ENCODE measurements at places on chromosomes 11 and 22.
A peak's percentile ranks its signal among the peaks of the same experiment; 100 is the strongest.

- no peak overlapping the region for H3K27ac ChIP-seq
- no peaks in the 10 kb centered on the region for H3K27me3 ChIP-seq
- no peaks in the 10 kb centered on the region for H3K36me3 ChIP-seq
Observed at GRCh38 chr11:17432002-17432401, 43.5 kb upstream of the KCNJ11 start.

DNA sequence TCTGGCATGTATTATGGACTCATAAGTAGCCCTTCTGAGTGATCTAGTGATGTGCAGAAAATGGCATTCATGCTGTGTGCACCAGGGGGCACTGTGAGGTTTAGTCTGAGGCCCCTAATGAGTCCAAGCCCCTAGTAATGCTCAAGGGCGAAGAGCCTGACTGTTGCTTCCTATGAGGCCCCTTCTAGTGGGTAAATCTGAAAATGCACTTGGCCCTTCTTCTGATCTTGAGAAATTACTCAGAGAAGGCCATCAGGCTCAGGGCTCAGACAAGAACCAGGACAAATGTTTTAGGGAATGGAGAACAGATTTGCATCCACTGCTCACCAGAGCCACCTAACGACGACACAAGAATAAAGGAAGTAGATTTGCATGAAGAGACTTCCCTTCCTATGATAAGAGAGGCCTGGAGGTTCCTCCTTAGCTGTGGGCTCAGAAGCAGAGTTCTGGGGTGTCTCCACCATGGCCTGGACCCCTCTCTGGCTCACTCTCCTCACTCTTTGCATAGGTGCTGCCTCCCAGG lies 75.8 kb downstream of the GGTLC2 start:
- no peak overlapping the region for H3K27ac ChIP-seq
- peaks cover 28% of the 10 kb centered on the region for H3K4me1 ChIP-seq
- DNase-seq: peak; percentile 89
- H3K4me3 ChIP-seq: no peak overlapping the region

- no peaks in the 10 kb centered on the region for H3K4me1 ChIP-seq
- DNase-seq: no peak
- H3K27me3 ChIP-seq: no peaks in the 10 kb centered on the region
- H3K36me3 ChIP-seq: no peaks in the 10 kb centered on the region
Observed at GRCh38 chr22:28449041-28449440, 230.6 kb downstream of the TTC28 start.

DNA sequence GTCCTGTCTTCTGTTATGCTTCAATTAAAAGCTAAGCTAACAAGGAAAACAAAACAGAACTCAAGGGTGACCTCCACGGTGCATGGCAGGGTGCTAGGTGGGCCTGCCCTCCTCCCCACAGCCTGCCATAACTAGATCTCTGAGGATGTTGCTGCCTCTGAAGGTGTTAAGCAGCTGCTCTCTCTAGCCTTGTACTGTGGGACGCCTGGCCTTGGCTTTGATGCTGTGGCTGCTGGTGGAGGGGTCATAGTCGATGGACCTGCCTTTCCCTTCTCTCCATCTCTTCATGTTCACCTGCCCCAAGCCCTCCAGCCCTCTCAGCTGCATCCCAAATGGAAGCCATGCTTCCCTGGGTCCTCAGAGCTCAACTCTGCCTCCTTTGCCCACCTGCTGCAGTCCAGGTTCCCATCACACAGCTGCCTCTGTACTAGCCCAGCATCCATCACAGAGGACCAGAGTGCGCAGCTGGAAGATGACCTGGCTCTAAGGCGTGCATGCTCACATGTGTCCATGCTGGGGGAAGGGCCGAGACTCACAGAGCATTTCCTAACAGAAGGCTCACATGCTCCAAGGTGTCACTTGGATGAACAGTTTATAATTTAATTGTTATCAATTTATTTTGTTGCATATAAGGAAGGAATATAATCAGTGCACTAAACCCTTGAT lies 180.3 kb upstream of the E2F8 start:
- no peaks in the 10 kb centered on the region for H3K4me1 ChIP-seq
- DNase-seq: no peak
- H3K27ac ChIP-seq: no peak overlapping the region
- no peak overlapping the region for H3K4me3 ChIP-seq
- no peaks in the 10 kb centered on the region for H3K36me3 ChIP-seq

- H3K4me1 ChIP-seq: no peaks in the 10 kb centered on the region
- no peaks in the 10 kb centered on the region for H3K36me3 ChIP-seq
- no peak overlapping the region for H3K4me3 ChIP-seq
- DNase-seq: no peak
- no peaks in the 10 kb centered on the region for H3K27me3 ChIP-seq
Observed at GRCh38 chr11:11260903-11261302, 92.1 kb downstream of the CSNK2A3 start.
